Activated T-helper 2 cell treated with anti-CD3 and anti-CD28 coated beads, Interferon-gamma antibody, Interleukin-2, Interleukin-4, amounts not matched to agents 10 μg/mL and 5 μg/mL and 100 μg/mL, durations not matched to agents 14 hours and 24 hours and 36 hours (primary cell): ENCODE measurements at places on chromosomes 5 and 9. TPM values are rescaled to one million over a fixed set of nuclear protein-coding genes. Genes with fewer than 3 reads are reported as not detected.

- no peak for DNase-seq
These were observed 32.2 kb downstream of the NSA2 start for GRCh38 chr5:74798977-74799911.

- no peak for DNase-seq
These were observed 294.8 kb downstream of the AOPEP start for GRCh38 chr9:95021166-95021886.

GRCh38 chr5:96584712-96585111 is 77.5 kb upstream of the CAST start:
- DNase-seq: no peak

The UGCG gene
- total RNA-seq: 14.4 and 16.6 TPM in 2 replicates
